ENCODE measurements at places on chromosomes 4 and X.

- no peak for DNase-seq
Observed at GRCh38 chr4:8655411-8656184, 63.0 kb downstream of the CPZ start.

- DNase-seq, result no peak
Observed at GRCh38 chr4:26916195-26916594, 55.6 kb downstream of the STIM2 start.

GRCh38 chr4:109156356-109156755 lies 146.1 kb downstream of the COL25A1 start:
- no peak for DNase-seq

GRCh38 chrX:153560000-153560399 lies 38.9 kb downstream of the CCNQ start:
- no peak for DNase-seq

- DNase-seq, result no peak
Observed at GRCh38 chr4:159010563-159011260, 92.2 kb upstream of the RAPGEF2 start.

DNA sequence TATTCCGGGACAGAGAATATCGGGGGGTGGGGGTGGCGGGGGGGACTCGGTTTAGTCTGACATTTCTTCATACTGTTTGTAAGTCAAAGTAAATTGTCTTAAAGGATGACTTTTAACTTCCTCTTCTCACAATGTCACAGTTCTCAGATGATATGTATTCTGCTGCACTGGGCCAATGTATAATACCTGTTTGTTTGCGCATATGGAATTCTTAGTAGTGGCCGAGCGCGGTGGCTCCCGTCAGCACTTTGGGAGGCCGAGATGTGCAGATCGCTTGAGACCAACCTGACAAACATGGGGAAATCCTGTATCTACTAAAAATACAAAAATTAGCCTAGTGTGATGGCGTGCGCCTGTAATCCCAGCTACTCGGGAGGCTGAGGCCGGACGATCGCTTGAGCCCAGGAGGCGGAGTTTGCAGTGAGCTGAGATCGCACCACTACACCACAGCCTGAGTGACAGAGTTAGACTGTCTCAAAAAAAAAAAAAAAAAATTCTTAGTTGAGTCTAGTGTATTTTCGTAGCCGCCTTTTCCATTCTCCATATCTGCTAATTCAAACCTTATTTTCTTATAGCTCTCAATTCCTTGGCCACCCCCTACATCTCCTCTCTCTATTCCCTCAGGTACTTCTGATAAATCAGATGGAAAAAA lies 851 bp downstream of the POLR2B start:
- DNase-seq, result no peak

DNA sequence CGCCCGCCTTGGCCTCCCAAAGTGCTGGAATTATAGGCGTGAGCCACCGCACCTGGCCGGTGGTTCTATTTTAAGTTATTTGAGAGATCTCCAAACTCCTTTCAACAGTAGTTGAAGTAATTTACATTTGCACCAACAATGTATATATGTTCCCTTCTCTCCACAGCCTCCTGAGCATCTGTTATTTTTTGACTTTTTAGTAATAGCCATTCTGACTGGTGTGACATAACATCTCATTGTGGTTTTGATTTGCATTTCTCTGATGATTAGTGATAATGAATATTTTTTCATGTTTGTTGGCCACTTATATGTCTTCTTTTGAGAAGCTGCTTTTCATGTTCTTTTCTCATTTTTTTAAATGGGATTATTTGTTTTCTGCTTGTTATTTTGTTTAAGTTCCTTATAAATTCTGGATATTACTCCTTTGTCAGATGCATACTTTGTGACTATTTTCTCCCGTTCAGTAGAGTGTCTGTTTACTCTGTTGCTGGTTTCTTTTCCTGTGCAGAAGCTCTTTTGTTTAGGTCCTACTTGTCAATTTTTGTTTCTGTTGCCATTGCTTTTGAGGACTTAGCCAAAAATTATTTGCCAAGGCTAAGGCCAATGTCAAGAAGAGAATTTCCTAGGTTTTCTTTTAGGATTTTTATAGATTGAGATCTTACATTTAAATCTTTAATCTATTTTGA lies 213.2 kb downstream of the ARHGAP24 start:
- DNase-seq, result no peak

DNA sequence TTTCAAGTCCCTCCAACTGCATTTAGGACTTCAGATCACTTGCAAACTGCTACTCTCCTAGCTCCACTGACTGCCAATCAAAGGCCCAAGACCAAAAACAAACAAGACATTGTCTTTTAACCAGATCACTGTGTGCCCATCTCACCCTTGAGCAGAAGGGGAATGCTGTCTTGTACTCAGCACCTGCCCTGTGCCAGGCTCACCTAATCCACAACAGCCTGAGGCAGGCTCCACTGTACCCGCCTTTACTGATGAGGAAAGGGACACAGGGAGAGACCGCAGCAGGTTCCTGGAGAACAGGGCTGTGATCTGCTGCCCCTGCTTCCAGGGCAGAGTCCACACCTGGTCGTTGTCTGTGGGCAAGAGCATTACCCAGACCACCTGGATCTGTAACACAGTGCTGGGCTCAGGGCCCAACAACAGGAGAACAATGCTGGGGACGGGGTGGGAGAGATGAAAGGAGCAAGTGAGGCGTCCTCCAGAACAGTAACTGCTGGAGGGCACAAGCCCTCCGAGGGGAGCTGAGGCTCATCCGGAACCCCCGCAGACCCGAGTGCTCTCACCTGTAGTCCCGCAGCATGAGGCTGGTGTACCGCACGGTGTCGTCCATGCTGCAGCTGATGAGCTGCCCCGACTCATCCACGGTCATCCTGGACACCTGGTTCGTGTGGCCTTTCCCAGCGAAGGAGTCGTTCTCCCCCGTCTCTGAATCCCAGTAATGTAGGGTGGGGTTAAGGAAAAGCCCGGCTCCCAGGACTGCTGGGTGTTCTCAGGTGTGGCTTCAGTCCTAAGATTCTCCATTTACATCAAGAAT lies 33.9 kb downstream of the WDR1 start:
- DNase-seq, result peak; percentile 64

- no peak for DNase-seq
Observed at GRCh38 chrX:65587616-65588526, 53.3 kb upstream of the LAS1L start.

DNA sequence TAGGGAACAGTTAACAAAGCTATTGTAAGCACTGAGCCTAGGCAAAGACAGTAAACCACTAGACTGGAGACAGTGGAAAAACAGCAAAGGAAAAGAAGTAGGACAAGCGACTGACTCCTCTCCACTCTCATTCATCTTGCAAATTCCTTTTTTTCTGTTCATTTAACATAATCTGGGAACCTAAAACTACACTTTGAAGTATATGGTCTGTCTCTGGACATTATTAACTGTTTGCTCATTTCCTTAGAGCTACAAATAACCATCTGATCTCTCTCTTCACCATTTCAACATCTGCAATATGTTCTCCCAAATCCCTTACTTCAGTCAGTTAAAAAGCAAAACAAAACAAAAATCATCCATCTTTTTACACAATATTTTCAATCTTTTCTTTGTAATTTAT lies 642 bp downstream of the HMGN5 start:
- no peak for DNase-seq

GRCh38 chr4:77619408-77619807 lies 13.8 kb downstream of the CXCL13 start:
- no peak for DNase-seq

DNA sequence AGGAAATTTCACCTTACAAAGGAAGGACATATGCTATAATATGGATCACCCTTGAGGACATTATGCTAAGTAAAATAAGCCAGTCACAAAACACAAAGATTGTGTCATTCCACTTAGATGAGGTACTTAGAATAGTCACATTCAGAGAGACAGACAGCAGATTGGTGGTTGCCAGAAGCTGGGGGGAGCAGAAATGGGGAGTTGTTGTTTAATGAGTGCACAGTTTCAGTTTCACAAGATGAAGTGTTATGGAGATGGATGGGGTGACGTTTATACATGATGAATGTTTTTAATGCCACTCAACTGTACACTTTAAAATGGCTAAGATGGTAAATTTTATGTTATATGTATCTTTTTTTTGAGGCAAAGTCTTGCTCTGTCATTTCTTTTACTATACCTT lies 14.8 kb upstream of the SPON2 start:
- no peak for DNase-seq

- no peak for DNase-seq
Observed at GRCh38 chr4:138406876-138407275, 164.7 kb upstream of the SLC7A11 start.

DNA sequence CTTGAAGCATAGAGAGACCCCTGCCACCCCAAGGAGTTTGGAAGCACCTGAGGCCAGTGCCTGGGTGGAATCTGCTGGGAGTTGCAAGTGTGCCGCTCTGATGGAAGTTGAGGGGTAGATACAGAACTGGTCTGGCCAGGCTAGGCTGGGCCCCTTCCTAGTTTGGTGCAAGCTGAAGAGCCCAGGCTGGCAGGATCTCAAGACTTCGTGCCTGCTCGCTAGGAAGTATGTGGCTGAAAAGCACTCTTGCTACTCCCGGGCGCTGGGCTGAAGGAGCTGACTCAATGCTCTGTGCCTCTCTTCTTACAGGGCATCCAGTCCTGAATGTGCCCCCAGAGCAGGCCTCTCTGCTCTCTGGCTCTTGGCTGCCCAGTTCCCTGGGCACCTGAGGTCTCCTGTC lies 51.7 kb upstream of the PJA1 start:
- DNase-seq, result no peak

DNA sequence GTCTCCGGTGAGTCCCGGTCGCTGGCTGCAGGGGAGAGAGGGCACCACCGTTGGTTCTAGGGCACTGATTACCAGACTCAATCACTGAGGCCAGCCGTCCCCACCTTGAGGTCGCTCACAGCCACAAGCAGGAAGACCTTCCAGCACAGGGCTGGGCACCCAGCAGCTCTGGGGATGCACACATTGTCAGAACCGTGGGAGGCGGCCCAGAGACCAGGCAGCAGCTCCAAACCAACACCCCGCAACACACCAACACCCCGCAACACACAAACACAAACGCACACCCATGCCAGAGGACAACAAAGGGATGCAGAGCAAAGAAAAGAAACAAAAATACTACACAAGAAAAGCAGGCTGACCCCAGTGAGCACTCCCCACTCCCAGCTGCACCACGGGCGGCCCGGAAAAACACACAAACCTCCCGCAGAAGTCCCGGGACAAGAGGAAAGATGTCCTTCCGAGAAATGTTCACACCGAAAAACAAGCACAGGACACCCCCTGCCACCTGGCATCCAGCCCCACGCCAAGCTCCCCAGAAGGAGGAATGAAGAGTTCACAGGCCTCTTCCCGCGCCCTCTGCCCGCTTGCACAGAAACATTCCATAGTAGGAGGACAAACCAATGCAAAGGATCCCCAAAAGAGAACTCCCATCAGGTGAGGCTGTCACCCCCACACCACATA lies 3.2 kb downstream of the HMX1 start:
- DNase-seq, result no peak

DNA sequence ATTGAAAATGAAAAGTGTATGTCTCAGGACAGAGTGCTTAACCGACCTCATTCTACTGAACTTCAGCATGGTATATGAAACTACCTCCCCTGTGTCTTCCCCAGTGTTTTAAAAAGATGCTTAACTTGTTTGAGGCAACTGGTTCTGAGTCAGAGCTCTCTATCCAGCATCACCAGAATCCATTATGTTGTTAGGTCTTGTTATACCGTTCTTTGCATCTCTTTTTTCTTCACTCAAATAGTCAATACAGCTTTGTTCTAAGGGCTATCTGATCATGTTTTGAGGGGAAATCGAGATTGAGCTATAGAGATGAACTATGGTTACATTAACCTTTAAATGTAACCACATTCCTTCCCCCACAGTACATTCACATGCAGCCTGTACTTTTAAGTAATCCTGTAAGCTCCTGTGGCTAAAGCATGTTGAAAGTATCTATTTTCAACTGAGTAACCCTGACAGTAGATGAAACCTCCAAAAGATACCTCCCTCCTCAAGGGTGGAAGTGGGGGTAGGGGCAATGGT lies 514.4 kb downstream of the RPA4 start:
- no peak for DNase-seq

DNA sequence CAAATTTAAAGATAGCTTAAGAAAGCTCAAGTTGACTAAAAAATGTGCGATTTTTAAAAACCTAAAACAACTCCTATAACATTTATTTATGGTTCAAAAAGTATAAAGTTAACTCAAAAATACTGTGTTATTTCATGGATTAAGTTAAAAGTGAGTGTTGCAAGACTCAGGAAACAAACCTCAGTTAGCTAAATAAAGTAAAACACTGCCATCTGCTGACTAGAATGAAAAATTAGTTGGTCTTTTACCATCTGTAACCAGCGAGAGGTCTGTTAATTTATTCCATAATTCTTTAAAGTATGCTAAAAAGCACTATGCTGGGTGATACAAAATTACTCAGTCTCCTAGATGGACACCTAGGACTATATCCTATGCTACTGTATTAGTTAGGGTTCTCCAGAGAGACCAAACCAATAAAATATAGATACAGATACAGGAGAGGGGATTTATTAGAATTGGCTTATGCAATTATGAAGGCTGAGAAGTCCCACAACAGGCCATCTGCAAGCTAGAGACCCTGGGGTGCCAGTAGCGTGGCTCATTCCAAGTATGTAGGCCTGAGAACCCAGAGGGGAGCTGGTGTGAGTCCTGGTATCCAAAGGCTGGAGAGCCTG lies 4.9 kb upstream of the WDFY3 start:
- DNase-seq, result no peak

- DNase-seq, result peak; percentile 66
Observed at GRCh38 chr4:1991596-1992434, 17.0 kb downstream of the NELFA start.

DNA sequence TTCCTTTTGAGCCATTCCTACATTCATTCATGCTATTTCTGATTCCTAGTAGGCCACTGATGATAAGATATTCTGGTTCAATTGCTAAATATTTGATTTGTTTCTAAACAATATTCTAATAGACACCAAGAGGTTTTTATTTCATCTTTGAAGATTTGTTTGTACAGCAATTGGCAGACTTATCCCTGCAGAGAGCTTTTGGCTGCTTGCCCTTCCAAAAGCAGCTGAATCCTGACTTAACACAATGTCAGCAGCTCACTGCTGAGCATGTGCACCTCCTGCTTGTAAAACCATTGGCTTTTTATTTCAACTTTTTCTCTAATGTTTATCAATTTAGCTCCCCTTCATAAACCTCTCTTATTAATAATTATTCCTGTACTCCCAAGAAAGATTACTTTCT lies 45.3 kb downstream of the MMRN1 start:
- no peak for DNase-seq

DNA sequence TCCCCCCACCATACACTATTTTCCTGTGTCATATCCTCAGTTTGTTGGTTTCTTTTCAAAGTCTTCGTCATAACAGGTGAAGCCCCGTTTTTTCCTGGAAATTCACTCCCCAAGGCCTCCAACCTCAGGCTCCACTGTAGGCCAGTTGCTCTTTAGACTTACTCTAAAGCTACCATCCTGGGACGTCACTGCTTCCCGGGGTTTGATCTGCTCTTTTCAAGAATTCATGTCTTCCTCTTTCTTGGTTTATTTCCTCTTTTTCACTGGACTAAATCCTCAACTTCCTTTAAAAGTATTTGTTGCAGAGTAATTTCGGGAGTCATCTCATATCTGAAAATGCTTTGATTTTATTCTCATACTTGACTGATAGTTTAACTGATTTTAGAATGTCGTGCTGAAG lies 6.5 kb upstream of the SERTM2 start:
- no peak for DNase-seq

- no peak for DNase-seq
Observed at GRCh38 chr4:170853422-170854021, 763.8 kb upstream of the AADAT start.

- no peak for DNase-seq
Observed at GRCh38 chr4:158159054-158159717, 13.6 kb downstream of the GASK1B start.

Data from spleen (tissue), 13 donors.